ENCODE measurements at places on chromosomes 13 and 19.

DNA sequence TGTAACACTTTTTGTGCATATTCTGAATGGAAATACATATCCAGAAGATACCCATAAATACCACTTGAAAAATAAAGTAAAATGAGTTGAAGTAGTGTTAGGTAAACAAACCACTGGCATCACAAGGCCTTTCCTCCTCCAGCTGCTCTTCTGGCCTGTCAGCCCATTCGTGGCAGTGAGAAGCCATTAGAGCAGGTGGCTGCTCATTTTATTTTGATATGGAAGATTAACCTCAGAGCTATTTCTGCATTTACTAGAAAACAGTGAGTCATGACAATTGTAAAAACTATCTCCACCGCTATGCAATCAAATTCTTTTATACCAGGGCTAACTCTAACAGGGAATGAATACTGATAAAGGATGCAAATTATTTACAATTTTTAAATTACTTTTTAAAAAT, 2898.1 kb downstream of the PCDH9 start:
- DNase-seq, result no peak

- DNase-seq, result no peak
Measured at GRCh38 chr13:48851707-48852106, 124.0 kb upstream of the FNDC3A start.

GRCh38 chr13:33000365-33000764, 15.9 kb upstream of the KL start:
- no peak for DNase-seq

- DNase-seq, result peak; percentile 97
Measured at GRCh38 chr19:50724522-50725217, 1.5 kb downstream of the CLEC11A start.

GRCh38 chr13:64962404-64962803, 2267.7 kb downstream of the PCDH9 start:
- no peak for DNase-seq

GRCh38 chr13:32176696-32177095, 138.5 kb downstream of the ZAR1L start:
- no peak for DNase-seq

GRCh38 chr19:40279120-40279551, 6.0 kb downstream of the AKT2 start:
- DNase-seq, result no peak

DNA sequence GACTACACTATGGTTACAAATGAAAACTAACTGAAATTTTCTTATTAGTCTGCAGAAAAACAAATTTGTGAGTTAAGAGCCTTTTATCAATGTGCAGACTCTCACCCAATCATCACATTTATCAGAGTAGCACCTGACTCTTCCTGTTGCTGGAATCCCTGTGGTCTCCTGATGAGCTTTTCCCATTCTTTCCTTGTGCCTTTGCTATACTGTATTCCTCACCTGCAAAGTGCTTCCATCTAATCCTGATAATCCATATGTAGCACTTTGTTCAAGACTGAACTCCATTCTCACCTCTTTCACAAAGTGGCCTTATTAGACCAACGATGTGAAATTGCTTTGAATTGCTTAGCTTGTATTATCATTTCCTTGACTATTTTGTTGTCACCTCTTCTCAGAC, 225.3 kb downstream of the LHFPL6 start:
- DNase-seq, result no peak

DNA sequence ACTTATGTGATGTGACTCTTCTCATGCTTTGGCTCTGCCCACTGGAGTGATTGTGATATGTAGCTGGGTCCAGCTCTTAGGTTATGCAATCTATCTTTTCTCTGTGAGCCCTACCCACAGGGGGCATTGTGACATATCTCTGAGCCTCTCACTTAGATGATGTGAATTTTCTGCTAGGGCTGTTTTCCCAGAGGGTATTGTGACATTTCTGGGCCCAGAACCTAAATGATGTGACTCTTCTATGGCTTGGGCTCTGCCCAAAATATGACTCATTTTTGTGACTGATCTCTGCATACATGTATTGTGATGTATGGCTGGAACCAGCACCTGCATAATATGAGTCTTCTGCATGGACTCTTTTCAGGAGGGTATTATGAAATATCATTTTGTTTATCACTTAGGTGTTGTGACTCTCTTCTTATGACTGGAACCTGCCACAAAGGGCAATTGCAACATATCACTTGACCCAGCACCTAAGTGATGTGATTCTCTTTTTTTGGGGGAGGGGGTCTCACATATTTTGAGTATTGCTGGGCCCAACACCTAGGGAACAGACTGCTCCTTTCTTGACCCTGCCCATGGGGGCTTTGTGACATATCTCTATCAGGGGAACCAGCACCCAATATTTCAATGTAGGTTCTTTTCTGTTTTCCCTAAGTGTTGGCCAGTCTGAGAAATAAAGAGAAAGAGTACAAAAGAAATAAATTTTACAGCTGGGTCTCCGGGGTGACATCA, 12.1 kb upstream of the ZNF254 start:
- DNase-seq, result no peak

DNA sequence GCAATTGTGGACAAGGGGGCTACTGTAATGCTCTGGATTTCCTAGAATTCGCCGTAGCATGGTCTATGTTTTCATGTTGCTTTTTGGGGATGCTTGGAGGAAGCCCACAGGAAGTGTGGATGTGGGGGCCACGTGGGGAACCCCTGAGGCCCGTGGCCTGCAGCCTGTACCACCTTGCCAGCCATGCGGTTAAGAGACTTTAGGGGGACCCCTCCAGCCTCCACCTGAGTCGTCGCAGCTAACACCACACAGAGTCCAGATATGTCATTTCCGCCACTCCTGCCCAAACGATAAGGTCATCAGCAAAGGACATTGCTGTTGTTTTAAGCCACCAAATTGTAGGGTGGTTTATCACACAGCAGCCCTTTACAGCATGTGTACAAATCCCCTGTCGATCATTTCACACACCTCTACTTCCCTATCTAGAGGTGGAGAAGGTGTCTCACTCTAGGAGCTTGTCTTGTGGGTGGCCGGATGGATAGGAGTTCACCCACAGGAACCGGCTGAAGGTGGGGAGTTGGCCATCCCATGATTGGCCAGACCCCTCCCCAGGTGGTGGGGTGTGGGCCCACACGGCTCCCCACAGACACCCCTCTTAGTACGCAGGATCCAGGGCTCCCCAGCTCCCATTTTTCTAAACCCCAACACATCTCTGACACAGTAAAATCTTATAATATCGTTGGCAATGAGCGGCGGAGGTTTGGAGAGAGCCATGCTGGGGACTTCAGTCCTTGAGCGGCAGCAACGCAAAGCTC, 226.7 kb downstream of the TEX29 start:
- no peak for DNase-seq

GRCh38 chr13:51942189-51942588, 69.1 kb downstream of the ATP7B start:
- no peak for DNase-seq

- DNase-seq, result no peak
Measured at GRCh38 chr13:111947026-111947810, 119.7 kb upstream of the SOX1 start.

DNA sequence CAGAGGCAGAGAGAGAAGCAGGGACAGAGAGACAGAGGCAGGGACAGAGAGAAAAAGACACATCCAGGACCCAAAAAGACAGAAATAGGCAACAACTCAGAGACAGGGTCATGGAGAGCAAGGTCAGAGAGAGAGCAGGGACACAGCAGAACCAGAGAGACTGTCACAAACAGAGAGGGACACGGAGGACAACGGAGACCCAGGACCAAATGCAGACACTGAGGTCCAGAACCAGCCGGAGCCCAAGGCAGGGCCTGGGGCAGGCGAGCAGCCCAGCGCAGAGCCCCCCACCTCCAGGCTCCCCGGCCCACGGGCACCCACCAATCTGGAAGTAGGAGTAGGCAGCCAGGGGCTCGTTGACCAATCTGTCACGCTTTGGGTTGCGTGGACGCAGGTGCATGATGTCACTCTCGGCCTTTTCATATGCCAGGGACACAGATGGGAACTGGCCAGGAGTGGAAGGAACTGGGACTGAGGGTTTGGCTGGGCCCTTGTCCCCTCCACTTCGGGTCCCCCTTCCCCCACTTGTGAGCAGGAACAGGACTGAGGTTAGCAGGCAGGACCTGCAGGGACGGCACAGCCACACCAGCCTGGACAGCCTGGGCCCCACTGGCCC, 8.1 kb downstream of the TMEM147 start:
- no peak for DNase-seq

DNA sequence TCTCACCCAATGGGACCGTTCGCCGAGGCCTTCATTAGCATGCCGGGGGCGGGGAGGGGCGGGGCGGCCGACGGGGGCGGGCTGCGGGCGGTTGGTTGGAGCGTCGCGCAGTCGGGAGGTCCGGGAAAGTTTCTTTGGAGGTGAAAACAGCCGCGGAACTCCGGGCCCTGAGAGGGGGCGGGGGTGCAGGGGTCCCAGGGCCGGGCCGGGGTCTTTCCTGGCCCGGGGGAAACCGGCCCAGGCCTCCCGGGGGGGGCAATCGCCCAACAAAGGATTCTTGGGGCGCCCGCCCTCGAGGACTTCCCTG, at the start of gene HMG20B:
Gene HMG20B, plus strand, starts transcription at position 90 of the 307 bp plus-strand sequence. CDS start 366 bp downstream, outside the sequence.
- no peak for DNase-seq

DNA sequence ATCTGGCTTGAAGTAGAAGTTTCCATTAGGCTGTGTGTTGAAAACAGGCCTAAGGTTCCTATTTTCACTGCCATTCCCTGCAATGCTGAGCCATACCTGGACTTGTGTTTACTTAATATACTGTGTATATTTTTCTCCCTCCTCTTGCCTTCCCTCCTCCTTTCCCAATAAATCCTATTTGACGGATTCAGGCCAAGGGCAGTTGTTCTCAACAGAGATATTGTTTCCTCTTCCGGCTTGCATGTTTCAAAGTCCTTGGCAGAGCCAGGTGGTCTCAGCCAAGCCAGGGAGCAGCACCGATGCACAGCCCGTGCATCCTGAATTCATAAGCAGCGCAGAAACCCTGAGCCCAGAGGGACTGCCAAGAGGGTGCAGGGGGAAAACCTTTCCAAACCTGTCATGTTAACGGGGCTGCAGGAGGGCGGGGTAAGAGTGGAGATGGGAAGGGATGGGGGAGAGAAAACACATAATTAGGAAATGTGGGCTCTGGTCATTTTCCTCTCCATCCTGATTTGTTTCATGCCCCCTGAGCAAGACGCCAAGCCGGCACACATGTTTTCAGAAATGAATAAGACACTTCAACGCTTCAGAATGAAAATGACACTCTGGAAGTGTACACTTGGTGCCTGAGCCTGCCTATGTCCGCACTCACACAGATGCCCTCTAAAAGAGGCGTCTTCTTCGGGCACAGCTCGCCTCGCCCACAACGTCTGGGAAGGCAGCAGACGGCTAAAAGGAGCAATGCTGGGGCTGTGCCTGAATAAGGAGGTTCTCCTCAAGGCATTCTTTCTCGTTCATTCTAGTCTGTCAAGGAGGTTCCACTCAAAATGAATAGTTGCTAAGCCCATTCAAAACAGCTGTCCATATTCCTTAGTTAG, 149.3 kb upstream of the UBL3 start:
- DNase-seq, result no peak

- no peak for DNase-seq
Measured at GRCh38 chr13:111577208-111577828, 256.9 kb downstream of the TEX29 start.

- DNase-seq, result no peak
Measured at GRCh38 chr19:11268783-11269267, 6.5 kb upstream of the DOCK6 start.

GRCh38 chr13:40676007-40676406, 9.6 kb upstream of the FOXO1 start:
- DNase-seq, result no peak

GRCh38 chr19:39372047-39372802, 18.7 kb downstream of the PAF1 start:
- DNase-seq, result no peak

- DNase-seq, result peak; percentile 14
Measured at GRCh38 chr19:34336781-34337271, 28.2 kb upstream of the GPI start.

- DNase-seq, result no peak
Measured at GRCh38 chr19:7512400-7512851, 3.5 kb upstream of the ZNF358 start.

GRCh38 chr19:18905513-18906236, 9.7 kb upstream of the CERS1 start:
- no peak for DNase-seq

DNA sequence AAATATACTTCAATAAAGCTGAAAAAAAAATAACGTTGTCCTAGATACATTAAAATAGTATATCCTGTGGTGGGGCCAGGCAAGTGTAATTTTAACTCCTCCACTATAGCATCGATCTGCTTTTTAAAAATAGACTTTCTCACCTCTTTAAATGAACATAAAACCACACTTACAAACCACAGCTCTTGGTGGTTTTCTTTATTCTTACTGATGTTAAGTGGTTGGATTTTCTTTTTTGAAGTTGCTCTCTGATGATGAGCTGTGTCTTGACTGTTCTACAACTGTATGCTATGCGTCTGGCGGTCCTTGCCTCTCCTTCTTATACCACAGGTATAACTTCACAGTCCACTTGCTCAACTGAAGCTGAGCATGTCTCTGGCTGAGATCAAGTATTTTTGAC, 721.5 kb upstream of the KLHL1 start:
- DNase-seq, result no peak

DNA sequence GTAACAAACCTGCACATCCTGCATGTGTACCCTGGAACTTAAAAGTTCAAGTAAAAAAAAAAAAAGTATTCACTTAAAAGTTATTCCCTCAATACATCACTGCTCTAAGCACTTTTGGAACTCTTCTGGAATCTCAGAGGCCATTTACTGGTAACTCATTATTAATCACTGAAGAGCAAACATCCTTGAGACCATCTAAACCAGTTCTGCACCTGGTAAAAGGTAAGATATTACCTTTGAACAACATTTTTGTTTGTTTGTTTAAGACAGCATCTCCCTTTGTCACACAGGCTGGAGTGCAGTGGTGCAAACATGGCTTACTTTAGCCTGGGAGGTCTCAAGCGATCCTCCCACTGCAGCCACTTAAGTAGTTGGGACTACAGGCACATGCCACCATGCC, 16.7 kb downstream of the UGGT2 start:
- no peak for DNase-seq

- peak; percentile 37 for DNase-seq
Measured at GRCh38 chr19:29714371-29714952, 599 bp downstream of the C19orf12 start.

GRCh38 chr19:55857149-55857548, 20.8 kb downstream of the NLRP4 start:
- DNase-seq, result no peak

- DNase-seq, result no peak
Measured at GRCh38 chr13:24043590-24044350, 116.8 kb upstream of the SPATA13 start.
